ENCODE measurements at places on chromosomes 1 and 21.

- no peak for DNase-seq
These were observed 94.0 kb downstream of the ST6GALNAC5 start for GRCh38 chr1:76961181-76961819.

- no peak for DNase-seq
These were observed 4.7 kb downstream of the KRTAP10-8 start for GRCh38 chr21:44616591-44616926.

DNA sequence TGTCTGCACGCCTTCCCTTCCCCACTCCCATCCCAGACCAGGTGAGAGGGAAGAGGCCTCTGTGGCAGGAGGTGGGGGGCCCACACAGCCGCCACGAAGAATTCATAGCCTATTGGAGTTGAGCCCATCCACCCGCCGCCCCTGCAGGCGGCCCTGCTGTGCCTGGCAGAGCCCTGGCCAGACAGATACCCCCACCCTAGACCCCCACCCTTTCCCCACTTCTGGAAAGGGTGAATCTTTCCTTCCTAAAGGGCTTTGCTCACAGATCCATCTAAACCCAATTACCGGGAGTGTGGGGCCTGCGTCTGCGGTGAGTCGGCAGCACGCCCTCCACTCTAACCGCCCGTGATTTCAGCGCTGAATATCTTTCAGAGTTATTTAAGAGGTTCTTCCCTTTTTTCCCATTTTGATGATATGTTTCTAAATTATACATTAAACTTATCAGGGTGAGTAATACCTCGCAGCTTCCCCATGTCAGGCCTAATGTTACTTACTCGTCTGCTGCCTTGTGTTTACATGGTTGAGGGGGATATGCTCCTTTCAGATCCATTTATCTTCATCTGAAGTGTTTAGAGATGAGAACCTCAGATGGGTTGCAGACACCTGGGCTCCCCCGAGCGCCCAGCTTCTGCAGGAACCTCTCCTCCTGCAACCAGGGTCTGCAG lies 183.9 kb upstream of the VAMP3 start:
- no peak for DNase-seq

GRCh38 chr1:40034869-40035268 lies 5.7 kb upstream of the CAP1 start:
- no peak for DNase-seq

DNA sequence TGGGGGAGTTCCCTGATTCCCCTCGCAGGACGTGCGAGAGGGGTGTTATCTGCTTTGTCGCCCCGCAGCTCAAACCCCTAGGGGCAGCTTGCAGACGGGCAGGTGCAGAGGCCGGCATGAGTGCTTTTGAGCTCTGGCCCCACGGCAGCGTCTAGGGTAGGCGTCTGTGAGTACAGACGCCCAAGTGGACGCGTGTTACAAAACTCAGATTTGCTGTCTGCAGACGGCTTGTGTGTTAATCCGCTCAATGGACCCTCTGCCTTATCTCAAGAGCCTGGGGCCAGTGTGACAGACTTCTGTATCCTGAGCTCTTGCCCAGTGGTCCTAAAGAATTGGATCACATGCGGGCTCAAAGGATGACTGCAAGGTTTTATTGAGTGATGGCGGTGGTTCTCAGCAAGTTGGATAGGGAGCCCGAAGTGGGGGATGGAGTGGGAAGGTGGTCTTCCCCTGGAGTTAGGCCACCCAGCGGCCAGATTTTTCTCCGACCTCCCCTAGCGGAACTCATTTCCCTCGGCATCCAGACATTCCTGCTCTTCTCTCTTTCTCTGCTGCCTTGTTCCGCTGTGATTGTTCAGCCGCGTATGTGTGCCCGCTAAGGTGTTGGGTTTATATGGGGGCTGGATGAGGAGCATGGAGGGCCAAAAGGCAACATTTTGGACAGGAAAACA lies 9.4 kb downstream of the CFHR4 start:
- DNase-seq: no peak

GRCh38 chr1:227790868-227791267 lies 24.6 kb upstream of the PRSS38 start:
- DNase-seq: no peak

GRCh38 chr1:229048896-229049295 lies 222.0 kb upstream of the RAB4A start:
- no peak for DNase-seq

GRCh38 chr1:184036517-184036949 lies 995 bp downstream of the COLGALT2 start:
- no peak for DNase-seq

DNA sequence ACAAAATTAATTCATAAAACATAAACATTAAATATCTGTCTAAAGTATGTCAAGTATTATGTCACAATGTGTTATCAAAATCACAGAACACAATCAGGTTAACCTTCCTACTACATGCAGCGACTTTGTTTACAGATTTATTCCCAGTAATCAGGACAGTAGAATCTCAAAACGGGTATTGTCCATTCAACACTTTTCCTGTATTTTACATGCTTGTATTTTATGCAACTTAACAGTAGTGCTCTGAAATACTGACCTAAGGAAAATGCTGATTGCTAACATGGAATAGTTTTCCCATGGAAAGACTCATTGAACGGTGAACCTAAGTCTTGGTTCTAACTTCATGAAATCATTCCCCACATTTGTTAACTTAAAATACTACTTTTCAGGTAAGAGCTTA lies 2.3 kb downstream of the SERBP1 start:
- no peak for DNase-seq

- no peak for DNase-seq
These were observed 110.8 kb downstream of the CDC7 start for GRCh38 chr1:91611483-91611917.

- DNase-seq: no peak
These were observed 1.5 kb downstream of the SELENOF start for GRCh38 chr1:86912281-86912900.

GRCh38 chr1:94438692-94439276 lies 20.6 kb downstream of the ABCD3 start:
- DNase-seq: no peak

- DNase-seq: no peak
These were observed 21.3 kb upstream of the C1orf105 start for GRCh38 chr1:172398970-172399755.

DNA sequence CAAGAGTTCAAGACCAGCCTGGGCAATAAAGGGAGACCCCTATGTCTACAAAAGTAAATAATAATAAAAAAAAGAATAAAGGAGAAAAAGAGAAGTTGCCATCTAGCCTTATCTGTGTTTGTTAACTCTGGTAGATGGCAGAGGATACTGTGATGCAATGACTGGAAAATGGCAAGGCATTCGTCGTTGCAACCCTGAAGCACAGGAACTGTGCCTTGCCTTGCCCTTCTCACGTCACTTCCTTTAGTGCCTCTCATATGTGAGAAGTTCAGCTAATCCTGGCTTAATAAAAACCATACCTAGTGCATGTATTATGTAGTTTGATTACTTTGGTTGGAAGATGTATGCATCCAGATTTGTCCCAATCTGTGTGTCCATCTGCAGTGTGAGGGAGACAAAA lies 25.8 kb upstream of the PIGC start:
- DNase-seq: no peak

- DNase-seq: no peak
These were observed 280.4 kb downstream of the BRINP2 start for GRCh38 chr1:177451191-177451590.

- DNase-seq: no peak
These were observed 7.9 kb upstream of the KAZN start for GRCh38 chr1:14590411-14591180.

GRCh38 chr1:94651076-94651475 lies 109.5 kb upstream of the F3 start:
- DNase-seq: no peak

DNA sequence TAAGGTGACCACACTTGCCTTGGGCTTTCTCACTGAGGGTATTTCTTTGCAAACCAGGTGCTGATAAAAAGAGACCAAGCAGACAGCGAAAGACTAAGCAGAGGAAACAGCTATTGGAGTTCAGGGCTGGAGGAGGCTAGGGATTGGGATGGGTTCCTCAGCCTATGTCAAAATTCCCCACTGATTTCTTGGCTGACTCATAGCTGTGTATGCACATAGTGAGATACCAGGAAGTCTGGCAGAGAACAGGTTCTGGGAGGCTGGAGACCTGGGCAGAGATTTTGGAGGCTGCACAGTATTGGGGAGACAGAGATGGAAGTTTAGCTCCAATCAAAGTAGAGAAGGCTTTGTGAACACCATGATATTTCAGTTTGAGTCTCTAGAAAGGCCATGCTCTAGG lies 25.3 kb downstream of the YARS1 start:
- no peak for DNase-seq

DNA sequence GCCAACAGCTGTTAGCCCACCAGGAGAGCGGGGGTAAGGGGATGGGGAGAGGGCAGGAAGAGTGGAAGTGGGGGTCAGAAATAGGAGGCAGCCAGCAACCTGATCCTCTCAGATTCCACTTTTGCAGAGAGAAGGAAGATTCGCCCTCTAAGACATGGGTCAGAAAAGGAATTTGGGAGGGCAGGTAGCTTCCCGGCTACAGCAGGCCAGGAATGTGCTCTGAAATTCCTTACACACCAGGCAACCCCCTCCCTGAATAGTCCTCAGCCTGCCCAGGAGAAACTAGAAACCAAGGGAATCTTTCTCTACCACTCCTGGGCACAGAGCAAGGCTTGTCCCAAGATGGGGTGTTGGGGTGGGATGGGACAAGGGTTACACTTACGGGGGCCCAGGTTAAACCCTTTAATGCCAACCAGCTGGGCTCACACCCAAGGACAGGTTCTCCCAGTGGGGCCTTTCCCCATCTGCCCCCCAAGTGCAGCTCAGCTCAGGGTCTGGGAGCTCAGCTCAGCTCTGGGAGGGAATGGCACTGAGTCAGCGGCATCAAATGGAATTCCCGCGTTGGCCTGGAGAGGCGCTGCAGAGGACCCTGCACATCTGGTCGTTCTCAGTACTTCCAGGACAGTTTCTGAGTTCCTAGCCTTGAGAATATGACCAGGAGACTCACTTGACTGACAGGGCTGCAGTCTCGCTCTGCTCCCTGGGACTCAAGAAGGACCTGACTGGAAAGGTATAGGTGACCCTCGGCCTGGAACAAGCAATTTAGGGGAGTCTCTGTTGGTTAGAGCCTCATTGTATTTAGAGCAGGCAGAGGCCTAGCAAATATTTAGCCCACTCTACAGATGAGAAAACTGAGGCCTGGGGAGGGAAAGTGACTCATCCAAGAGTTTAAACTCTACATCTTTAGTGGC lies 761 bp downstream of the TNNT2 start:
- peak; percentile 9 for DNase-seq

All from stimulated activated CD4-positive, alpha-beta T cell treated with anti-CD3 and anti-CD28 coated beads, TNF-alpha, amount 100 ng/mL, for 48 hours (primary cell).